NCI-H510A (cell line): ENCODE measurements at places on chromosomes 7 and 10.

DNA sequence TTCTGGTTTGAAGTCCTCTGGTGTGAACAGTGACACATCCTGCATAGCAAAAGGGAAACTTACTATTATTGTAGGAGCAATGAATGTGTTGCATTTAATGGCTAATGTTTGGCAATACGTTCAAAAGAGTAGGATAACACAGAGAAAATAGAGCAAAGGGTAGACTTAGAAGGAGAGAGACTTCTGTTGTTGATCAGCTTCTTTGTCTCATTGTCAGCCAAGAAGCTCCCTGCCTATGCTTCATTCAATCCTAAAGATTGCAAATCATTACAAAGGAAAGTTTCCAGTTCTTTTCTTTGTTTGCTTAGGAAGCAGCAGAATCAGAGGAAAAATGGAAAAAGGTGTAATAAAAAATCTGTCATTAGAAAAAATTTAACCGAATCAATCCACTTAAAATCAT is 7.9 kb upstream of the TSPAN13 start:
- DNase-seq: no peak

DNA sequence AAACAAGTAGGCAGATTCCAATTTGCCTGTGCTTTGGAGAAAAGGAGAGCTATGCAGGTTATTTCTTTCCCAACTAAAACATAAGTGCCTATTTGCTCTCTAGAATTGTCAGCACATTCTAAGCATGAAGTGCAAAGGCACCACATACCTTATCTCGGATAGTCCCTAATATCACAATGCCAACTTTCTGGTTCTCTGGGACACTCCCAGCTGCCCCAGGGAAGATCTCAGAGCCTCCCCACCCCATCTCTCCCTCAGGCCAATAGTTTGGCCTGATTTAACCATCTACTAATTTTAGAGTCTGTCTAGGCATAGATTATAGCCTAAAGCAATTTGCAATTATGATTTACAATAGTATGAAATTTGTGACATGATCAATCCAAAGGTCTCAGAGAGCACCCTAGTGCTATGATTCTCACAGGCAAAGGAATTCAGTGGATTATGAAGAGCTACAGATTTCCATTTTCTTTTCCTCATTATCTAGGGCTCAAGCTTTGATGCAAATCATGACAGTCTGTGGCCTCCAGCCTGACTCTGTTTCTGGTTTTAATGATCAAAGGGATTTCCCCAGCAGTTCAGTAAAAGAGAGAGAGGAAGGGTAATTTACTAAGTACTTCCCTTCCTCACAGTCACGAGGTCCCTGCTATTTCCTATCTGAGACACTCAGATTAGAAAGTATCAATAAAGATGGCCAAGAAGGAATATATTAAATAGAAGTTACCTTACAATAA is 29.0 kb upstream of the IL6 start:
- DNase-seq: no peak

DNA sequence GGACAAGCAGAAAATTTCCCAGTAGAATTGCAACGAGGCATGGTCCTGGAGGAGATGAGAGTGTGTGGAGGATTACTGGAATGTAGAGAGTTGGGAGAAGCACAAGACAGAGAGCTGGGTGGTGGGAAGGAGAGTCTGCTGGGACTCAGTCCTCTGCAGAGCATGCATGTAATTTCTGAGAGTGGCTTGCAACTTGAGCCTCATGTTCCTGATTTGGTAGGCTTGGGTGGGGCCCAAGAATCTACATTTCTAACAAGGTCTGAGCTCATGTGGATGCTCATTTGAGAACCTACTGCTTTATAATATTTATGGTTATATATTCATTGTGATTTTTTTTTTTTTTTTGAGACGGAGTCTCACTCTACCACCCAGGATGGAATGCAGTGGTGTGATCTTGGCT is 317.9 kb upstream of the COBL start:
- no peak for DNase-seq

DNA sequence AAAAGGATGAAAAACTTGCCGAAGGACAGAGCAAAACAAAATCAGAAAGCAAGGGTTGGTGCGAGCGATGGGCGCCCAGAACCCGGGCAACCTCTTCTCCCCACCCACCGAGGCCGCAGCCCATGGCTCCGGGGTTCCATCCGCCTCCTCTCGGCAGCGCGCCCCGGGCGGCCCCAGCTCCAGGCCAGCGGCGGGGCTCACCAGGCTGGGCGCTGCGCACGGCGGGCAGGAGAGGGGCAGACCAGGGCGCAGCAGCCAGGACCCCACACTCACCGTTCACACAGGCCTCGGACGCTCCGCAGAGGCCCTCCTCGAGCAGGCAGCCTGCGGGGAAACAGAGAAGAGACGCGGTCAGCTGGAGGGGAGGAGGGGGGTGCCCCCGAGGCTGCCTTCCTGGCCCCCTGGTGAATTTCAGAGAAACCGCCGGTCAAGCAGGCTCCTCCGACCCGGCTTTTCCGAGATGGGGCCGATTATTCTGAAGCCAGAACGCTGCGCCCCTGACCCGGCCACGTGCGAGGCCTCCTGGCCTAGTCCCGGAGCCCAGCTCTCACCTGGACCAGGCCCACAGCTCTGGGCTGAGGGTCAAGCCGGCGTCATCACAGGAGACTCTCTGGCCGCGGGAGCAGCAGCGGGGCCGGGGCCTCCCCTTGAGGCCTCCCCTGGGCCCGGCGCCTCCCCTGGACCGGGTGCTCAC is 98.0 kb downstream of the PTPRN2 start:
- no peak for DNase-seq

- no peak for DNase-seq
Observed at GRCh38 chr7:118476036-118476435, 251.5 kb downstream of the ANKRD7 start.

DNA sequence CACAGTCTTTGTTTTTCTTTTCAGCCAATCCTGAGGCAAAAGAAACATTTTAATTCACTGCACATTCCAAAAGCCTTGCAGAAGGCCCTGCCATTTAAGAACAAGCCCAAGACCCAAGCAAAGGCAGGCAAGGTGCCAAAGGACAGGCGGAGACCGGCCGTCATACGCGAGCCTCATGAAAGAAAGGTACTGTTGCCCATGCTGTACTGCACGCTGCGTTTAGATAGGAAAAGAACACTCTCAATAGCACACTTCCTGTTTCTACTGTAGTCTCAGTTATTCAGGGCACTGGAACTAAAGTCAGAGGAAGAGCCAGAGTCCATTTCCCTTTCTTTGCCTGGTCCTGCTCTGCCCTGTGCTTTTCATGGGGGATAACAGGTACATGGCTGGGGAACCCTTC is 47.6 kb downstream of the BMS1 start:
- DNase-seq: no peak

GRCh38 chr7:128829391-128830166 is 627 bp upstream of the FLNC start:
- DNase-seq: no peak

DNA sequence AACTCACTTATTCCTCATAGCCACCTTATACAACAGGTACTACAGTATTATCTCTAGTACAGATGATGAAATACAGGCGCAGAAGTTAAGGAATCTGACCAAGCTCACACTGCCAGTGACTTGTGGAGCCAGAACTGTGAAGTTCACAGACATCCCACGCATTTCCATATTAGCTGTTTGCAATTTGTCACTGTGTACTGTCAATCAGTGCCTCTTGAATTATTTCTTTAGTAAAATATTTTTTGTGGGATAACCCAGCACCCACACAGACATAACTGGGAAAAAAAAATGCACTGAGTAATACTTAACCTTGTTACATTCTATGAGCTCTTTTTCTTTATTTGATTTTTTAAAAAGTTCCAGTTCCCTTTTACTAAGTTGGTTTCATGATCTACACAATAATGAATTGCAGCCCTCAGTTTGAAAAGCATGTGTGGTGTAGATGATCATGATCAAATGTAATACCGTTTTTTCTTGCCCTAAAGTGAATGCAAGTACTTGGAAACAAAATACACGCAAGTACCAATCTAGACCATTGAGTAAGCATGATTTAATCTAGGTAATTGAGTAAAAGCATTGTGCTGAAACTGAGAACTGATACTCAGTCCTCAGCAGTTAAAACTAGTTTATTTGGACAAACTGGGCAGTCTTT is 14.1 kb downstream of the CUL1 start:
- DNase-seq: no peak

GRCh38 chr10:133160826-133161471 is 930 bp downstream of the KNDC1 start:
- DNase-seq: no peak

- no peak for DNase-seq
Observed at GRCh38 chr7:112202816-112203215, 3.4 kb downstream of the DOCK4 start.

GRCh38 chr7:91383053-91383904 is 119.0 kb downstream of the FZD1 start:
- DNase-seq: no peak

DNA sequence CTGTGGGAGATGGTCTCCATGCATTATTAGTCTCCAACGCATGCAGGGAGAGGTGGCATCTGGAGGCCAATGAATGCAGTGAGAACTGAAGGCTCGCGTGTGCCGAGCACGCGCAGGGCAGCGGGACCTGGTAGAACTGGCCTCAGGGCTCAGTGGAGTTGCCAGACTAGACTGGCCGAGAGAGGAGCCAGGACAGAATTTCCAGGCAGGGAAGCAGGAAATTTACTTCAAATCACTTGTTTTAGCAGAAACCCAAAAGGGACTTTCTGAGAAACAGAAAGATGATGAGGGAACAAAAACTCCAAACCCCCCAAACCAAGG is 311.0 kb upstream of the IMMP2L start:
- DNase-seq: no peak

- no peak for DNase-seq
Observed at GRCh38 chr10:70343312-70343711, 39.1 kb downstream of the LRRC20 start.

GRCh38 chr10:79275431-79275851 is 71.8 kb upstream of the PPIF start:
- no peak for DNase-seq

GRCh38 chr10:13512564-13512963 is 16.2 kb downstream of the BEND7 start:
- no peak for DNase-seq

GRCh38 chr10:93844979-93845626 is 48.7 kb upstream of the SLC35G1 start:
- peak; percentile 20 for DNase-seq

GRCh38 chr7:71229699-71230098 is 97.8 kb downstream of the GALNT17 start:
- no peak for DNase-seq

GRCh38 chr7:121107923-121108498 is 119.5 kb downstream of the CPED1 start:
- DNase-seq: no peak

DNA sequence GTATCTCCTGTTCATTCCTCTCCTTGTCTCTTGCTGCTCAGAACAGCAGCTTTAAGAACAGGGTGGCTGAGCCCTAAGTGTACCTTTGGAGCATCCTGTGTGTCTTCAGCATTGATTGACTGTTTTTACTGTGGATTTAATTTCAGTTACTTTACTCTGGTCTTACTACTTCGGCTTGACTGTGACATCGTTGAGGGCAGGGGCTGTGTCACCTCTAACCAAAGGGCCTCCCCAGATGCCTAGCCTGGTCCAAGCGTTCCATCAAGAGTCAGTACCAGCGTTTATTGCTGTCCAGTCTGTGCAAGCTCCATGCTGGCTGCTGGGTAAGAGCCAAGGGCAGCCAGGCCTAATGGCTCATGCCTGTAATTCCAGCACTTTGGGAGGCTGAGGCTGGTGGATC is 32.4 kb downstream of the CCM2 start:
- DNase-seq: no peak

- no peak for DNase-seq
Observed at GRCh38 chr7:12731775-12732174, 44.3 kb downstream of the ARL4A start.

DNA sequence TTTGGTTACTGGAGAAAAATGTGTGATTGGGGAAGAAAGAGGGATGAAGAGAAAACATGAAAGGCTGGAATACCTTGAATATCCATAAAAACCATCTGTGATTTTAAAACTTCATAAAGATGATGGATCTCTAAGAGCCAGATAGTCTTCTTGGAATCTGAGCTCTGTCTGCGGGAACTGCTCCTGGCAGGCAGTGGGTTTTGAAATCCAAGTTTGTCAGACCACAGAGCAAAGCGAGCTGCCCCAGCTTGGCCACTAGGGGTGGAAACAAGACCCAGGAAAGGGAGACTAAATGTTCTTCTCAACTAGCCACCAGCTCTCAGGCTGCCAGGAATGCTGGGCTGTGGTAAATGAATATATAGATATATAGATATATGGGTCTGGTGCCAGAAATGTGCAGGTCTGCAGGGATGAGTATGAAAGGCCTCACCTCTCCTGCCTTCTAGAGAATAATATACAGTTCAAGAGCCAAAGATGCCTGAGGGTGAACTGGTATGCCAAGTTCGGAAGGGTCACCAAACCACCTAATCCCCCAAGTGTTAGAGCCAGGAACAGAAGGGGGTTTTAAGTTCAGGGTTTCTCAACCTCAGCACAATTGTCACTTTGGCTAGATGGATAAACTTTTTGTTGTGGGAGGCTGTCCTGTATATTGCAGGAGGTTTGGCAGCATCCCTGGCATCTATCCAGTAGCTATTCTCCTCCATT is 208.8 kb downstream of the KCNMA1 start:
- peak; percentile 48 for DNase-seq

GRCh38 chr7:43394441-43395130 is 188.3 kb upstream of the STK17A start:
- DNase-seq: no peak

GRCh38 chr7:155993420-155994278 is 181.4 kb upstream of the SHH start:
- no peak for DNase-seq

GRCh38 chr7:159117366-159118196 is 27.1 kb downstream of the VIPR2 start:
- no peak for DNase-seq

- DNase-seq: peak; percentile 2
Observed at GRCh38 chr7:83271212-83272099, 108.8 kb upstream of the PCLO start.

- no peak for DNase-seq
Observed at GRCh38 chr10:42783181-42783549, 570 bp downstream of the BMS1 start.

GRCh38 chr10:52752261-52752660 is 20.3 kb downstream of the MBL2 start:
- no peak for DNase-seq

GRCh38 chr10:6667679-6668270 is 87.7 kb upstream of the PRKCQ start:
- DNase-seq: no peak

- DNase-seq: no peak
Observed at GRCh38 chr10:12797471-12798262, 203.8 kb downstream of the CCDC3 start.

GRCh38 chr7:104185346-104185745 is 22.5 kb downstream of the ORC5 start:
- no peak for DNase-seq

GRCh38 chr7:43559946-43560335 is 23.0 kb upstream of the STK17A start:
- no peak for DNase-seq

DNA sequence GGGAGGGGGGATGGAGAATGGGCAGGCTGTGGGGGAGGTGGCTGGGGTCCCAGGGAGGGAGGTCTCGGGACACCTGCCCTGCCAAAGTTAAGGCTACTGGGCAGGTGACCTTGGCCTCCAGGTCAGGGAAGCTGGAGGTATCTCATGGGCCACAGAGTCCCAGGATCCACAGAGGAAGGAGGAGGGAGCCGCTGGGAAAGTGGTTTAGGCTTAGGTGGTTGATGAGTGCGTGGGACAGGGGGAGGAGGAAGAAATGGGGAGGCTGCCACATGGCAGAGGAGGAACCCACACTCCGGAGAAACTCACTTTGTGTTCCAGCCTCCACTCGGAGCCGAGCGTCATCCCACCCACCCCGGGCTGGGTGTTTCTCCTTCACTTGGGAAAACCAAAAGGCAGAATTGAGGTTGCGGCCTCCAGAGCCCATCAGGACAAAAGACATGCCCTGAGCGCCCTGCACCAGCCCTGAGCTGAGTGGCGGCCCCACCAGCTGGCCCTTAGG is 46.1 kb downstream of the ASB13 start:
- DNase-seq: no peak
